ENCODE measurements at places on chromosomes 13 and 19.

GRCh38 chr19:3266792-3267514 is 42.5 kb downstream of the CELF5 start:
- no peak for DNase-seq

- DNase-seq = no peak
Observed at GRCh38 chr13:21342699-21343442, 116.2 kb downstream of the ZDHHC20 start.

DNA sequence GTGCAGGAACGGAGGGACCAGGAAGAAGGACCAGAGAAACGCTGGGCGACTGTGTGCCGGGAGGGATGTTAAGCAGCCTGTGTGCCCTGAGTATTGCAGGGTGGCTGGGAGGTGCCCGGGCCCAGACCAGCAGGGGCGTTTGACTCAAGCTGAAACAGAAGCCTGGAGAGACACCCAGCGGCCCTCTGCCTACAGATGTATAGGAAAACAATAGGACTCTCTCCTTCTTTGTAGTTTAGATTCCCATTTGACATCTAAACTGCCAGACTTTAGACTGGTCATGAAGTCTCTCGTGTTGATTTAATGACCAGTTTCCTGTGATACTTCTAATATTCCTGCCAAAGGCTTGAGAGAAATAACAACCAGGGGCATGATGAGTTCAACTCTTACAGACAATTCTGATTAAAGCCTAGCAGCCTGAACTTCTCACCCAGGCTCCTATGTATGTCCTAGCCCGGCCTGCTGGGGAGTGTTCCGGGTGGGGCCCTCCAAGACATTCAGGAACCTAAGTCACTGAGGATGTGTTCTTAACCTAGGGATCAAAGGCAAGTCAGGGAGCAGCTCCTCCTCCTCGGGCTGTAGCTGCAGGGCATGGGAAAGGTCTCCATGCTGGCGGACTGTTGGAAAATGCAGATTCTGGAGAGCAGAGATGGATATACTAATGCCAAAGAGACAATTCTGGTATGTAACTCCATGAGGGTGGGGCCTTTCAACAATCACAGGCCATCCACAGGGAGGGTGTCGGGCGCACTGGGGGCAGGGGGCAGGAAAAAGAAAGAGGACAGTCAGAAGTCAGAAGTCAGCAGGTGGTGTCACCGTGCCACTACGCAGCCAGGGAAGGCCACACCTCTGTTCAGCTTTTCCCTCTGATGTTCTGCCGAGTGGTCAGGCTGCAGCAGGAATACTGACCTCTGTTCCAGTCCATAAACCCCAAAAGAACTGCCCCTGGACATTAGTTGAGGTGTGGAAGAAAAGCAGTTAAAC is 131.8 kb downstream of the STARD13 start:
- no peak for DNase-seq

DNA sequence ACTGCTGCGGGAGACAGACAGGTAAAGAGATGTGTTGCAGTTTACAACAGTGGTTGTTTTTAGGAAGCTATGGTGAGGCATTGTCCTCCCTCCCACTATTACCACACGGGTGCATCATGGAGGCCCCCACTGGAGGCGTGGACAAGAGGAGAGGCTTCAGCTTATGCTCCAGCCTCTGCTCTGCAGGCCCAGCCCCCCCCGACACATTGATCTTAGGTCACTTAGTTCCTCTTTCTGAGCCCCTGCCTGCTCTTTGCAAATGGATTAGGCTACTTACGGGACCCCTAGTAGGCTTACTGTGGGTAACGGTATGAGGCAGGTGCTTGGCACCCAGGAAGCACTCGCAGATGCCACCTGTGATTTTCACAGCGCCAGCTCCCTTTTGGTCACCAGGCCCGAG is 123.9 kb downstream of the SLC7A1 start:
- no peak for DNase-seq

GRCh38 chr19:44109458-44109857 is 3.7 kb upstream of the ZNF225 start:
- no peak for DNase-seq

DNA sequence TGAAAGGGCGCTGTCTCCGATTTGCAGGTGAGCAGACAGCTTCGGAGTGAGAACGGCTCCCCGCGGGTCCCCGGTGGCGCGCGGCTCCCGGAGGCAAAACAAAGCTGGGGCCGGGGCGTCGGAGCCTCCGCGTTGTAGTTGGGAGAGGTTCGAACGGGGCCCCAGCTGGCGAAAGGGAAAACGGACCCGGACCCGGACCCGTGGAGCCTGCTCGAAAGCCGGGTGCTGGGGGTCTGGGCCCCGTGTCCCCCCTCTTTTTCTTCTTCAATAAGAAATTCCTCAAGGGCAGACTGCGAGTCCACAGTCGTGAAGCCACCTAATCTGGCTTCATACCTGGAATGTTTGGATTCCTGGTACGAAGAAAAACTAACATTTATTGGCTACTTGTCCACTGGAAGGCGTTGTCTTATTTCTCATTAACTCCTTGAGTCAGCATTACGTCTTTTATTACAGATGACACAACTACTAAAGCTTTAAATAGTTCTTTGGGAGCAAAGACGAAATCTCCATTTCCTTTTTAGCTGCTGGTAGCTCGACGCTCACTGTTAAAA is 632 bp upstream of the MTIF3 start:
- no peak for DNase-seq

- DNase-seq = no peak
Observed at GRCh38 chr19:32558607-32559228, 22.3 kb upstream of the PDCD5 start.

DNA sequence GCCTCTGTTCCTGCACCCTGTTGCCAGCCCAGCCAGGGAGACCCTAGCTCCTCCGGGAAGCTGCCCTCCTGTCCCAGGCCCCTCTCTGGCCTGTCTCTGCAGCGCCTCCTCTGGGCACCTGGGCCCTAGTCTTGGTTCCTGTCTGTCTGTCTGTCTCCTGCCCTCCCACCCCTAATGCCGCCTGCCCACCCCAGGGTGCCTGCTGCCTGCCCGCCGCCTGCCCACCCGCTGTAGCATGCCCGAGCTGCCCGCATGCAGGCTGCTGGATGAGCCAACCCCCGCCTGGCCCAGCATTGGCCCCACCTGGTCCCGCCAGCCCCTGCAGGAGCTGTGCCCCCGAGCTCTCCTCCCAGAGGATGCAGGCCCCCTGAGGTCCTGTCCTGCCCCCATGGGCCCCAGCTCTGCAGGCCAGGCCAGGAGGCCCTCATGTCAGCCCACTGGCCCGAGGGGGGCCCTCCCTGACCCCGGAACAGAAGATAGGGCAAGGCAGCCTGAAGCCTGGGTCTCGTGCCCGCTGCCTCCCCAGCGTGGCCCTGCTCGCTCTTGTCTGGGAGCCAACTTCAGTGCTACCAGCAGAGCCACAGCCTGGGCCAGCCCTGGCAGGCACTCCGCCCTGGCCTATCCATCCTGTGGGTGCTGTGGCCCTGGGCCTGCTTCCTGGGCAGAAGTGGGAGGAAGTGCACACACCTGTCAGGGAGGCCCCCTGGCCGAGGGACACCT is 5.2 kb downstream of the MAP2K7 start:
- DNase-seq = no peak

GRCh38 chr19:44993926-44994537 is 7.2 kb upstream of the RELB start:
- DNase-seq = no peak

DNA sequence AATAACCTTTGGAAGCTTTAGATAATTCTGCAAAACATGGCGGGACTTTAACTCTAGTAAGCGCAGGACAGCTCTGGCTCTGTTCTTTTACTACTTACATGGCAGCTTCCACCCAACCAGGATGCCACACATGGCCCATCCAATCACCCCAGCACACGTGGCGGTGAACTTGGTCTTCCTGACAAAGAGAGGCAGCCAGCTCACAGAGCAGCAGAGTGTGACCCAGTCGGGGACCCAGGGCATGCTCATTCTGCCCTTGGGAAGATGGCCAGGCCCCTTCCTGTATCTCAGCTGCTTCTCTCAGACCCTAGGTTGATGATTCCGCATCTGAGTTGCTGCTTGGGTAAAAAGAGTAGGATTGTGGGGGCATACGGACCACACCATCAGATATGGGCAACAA is 172.1 kb downstream of the USP12 start:
- no peak for DNase-seq

GRCh38 chr19:31992750-31993149 is 352.7 kb upstream of the ZNF507 start:
- no peak for DNase-seq

DNA sequence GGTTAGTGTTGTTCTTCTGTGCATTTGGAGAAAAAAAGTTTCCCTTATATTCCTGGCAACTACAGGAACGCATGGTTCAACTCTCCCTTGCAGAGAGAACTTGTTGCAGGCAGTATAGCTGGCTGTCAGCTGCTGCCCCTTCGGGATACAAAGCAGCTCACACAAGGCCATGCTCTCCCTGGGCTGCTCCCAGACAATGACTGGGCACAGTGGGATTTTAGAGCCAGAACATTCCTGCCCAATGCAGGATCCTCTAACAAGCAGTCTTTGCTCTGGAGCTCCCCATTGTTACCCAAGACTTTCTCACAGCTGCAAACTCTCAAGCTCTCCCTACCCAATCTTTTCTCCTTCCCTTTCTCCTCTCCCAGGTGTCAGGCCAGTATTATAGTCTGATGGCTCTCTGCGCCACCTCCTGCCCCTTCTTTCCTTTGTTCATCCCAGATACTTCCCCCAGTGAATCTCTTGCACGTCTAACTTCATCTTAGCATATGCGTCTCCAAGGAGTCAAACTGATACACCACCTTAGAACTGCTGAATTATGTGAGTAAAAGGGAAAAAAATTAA is 27.5 kb upstream of the SERPINE3 start:
- DNase-seq = no peak

DNA sequence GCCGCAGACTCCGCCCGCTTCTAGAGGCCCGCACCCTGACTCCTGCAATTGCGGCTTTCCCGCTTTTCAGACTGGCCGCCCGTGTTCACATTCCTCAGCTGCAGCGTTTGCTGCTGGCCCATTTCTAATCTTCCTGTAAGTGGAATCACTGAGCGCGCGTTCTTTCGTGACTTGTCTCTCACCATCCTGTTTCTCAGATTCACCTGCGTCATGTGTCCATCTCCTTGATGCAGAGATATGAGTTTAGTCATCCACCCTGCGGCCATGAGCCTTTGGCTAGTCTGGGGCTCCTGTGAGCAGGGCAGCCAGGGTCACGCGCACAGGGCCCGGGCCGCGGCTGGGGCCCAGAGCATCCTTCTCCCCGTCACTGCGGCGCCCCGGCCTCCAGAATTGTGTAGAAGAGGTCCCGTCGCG is 110.0 kb downstream of the CRYL1 start:
- DNase-seq = no peak

GRCh38 chr13:97057176-97057575 is 62.9 kb upstream of the OXGR1 start:
- no peak for DNase-seq

DNA sequence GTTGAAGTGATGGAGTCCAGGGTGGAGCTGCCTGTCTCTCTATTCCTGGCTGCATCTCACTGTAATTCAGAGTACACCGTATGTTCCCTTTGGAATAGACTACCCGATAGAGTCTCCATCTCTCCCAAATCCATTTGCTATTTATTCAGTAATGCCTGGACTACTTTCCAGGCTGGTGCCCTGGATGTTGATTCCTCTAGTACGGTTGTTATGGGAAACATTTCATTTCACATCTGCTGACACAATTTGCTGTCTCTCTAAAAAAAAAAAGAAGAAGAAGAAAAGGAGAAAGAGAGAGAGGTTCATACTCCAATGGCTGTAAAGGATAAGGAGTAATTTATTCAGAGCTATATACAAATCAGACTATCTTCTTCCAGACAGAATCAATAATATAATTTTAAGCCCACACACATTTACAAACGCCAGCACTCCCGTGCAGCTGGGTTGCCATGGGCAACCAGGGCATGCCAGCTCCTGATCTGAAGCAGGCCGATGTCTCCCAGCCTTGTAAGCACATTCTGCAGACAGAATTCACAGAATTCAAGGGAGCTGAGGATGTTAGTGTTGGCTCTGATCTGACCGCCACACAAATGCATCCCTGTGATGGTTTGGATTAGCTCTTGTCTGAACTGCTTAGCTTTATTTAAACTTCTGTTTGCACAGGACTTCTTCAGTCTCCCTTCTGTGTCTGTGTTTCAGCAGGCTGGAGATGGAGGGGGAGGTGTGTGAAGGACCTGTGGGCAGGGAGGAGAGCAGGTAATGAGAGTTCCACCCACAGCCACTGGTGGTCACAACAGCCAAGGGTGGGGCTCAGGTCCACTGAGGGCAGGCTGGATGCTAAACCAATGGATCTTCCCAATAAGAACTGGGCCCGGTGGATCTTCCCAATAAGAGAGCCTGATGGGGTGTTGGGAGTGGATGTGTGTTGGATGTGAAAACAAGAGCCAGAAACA is 66.0 kb downstream of the TEX26 start:
- DNase-seq = no peak

- no peak for DNase-seq
Observed at GRCh38 chr13:26881154-26881553, 120.6 kb upstream of the GPR12 start.

GRCh38 chr13:102799426-102800144 is 666 bp downstream of the BIVM start:
- peak; percentile 16 for DNase-seq

- no peak for DNase-seq
Observed at GRCh38 chr19:5536337-5536894, 31.3 kb downstream of the TINCR start.

GRCh38 chr13:109869312-109870237 is 83.2 kb upstream of the IRS2 start:
- peak; percentile 15 for DNase-seq

DNA sequence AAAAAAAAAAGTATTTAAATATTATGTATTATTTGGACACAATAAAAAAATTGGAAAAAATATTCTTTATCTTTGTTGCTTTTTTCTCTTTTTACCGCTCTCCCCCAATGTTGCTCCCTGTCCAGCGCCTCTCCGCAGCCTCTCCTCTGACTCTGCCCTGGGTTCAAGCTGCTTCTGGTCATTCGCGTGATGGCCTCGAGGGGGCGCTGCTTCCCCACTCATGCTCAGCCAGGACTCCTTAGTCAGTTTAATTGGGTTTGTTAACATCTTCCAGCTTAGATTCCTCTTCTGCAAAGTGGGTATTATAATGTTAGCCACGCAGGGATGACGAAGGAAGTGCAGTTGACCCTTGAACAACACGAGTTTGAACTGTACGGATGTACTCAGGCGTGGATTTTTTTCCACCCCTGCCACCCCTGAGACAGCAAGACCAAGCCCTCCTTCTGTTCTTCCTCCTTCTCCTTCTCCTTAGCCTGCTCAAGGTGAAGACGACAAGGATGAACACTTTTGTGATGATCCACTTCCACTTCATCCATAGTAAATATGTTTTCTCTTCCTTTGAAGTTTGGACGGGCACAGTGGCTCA is 4.9 kb upstream of the NWD1 start:
- DNase-seq = peak; percentile 45

- DNase-seq = peak; percentile 21
Observed at GRCh38 chr19:14786421-14786851, 8.1 kb upstream of the ADGRE2 start.

GRCh38 chr13:25149711-25150110 is 22.4 kb downstream of the AMER2 start:
- DNase-seq = no peak

- no peak for DNase-seq
Observed at GRCh38 chr19:30387311-30388115, 15.3 kb downstream of the ZNF536 start.

- DNase-seq = no peak
Observed at GRCh38 chr13:76634431-76635191, 251.6 kb downstream of the KCTD12 start.

Measured in activated T-cell treated with anti-CD3 and anti-CD28 coated beads for 48 hours (primary cell).